ENCODE measurements at places on chromosomes 3 and 15. TPM values are rescaled to one million over a fixed set of nuclear protein-coding genes. Genes with fewer than 3 reads are reported as not detected.

GRCh38 chr3:12049675-12050074, 45.5 kb downstream of the SYN2 start:
- DNase-seq, result no peak

GRCh38 chr3:11784971-11785377, 61.7 kb downstream of the TAMM41 start:
- no peak for DNase-seq

DNA sequence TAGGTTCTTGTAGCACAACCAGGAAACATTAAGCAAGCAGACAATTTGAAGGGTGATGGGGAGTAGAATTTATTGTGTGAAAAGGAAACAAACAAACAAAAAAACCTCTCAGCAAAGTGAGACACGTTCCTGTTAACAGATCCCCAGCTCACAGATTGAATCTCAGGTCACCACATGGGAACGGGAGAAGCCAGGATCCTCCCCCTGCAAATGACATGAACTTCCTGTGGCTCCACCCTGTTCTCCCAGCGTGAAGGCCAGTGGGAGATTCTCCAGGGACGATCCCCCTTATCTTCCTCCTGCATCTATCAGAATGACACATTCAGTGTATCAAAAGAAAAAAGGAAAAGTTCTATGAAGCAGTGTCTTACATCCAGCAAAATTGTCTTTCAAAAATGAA, 1488.1 kb downstream of the OTOL1 start:
- DNase-seq, result no peak

HAPLN3 gene
- 22.4 TPM for total RNA-seq

DNA sequence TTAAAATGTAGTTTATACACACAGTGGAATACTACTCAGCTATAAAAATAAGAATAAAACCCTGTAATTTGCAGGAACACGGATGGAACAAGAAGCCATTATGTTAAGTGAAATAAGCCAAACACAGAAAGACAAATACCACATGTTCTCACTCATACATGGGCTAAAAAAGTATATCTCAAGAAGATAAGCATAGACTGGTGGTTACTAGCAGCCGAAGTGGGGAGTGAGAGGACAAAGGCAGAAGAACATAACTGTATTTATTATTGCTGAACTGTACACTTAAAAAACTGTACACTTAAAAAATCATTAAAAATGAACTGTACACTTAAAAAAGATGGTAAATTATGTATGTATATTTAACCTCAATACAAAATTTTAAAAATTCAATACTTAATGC, 11.0 kb downstream of the UBE3A start:
- no peak for DNase-seq

DNA sequence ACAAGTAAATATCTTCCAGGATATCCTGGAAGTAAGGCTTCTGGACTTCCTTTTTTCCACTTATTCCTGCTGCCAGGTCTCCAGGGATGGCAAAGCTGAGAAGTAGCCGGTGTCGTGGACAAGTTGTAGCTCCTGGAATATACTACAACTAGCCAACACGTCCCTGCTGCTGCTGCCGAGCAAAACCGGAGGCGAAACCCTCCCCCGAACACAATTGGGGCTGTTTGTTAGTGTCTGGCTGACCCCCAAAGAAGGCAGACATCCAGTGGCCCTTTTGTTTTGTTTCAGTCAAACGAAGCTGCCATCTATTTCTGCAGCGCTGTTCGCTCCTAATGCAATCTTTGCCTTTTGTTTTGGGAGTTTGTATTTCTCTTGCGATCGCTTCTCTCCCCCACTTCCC, 45.3 kb upstream of the EIF5A2 start:
- DNase-seq, result no peak

TRIM71 gene
- not detected for total RNA-seq

- no peak for DNase-seq
Observed at GRCh38 chr3:5055357-5056110, 66.6 kb upstream of the ARL8B start.

DNA sequence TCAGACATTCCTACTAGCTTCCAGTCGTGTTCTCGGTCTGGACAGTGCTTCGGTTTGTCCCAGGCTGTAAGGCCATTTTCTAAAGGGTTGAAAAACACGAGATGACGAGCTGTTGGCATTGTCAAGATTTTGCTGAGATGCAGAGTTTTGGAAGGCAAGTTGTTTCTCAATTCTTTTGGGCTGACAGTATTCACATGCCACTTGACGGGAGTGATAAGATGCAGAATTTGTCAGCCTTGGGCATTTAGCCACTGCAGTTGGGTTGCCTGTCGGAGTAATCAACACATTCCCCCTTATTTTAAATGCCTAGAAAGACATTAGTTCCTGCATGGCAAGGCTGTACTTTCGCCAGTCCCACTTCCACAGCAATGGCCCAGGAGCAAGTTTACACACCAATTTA, 245.2 kb downstream of the NR1D2 start:
- DNase-seq, result no peak

XRN1 gene
- 30.9 TPM for total RNA-seq

DNA sequence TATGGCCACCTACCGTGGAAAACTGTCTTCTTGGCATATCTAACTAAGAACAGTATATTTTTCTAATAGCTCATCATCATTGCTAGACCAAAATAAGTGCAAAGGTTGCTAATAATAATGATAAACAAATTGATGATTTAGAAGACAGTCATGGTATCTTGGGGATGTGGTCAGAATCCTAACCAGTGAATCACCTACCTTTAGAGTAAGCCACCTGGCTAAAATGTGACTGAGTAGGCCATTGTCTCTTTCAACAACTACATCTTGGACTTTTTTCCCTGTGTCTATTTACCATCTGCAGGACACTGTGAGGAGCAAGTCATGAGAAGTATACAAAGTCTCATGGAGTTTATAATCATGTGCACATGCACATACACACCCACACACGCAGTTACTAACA, 273.5 kb upstream of the SEMA6D start:
- no peak for DNase-seq

RNF7 gene
- total RNA-seq, result 184 TPM

ATP13A5 gene
- total RNA-seq, result not detected

DNA sequence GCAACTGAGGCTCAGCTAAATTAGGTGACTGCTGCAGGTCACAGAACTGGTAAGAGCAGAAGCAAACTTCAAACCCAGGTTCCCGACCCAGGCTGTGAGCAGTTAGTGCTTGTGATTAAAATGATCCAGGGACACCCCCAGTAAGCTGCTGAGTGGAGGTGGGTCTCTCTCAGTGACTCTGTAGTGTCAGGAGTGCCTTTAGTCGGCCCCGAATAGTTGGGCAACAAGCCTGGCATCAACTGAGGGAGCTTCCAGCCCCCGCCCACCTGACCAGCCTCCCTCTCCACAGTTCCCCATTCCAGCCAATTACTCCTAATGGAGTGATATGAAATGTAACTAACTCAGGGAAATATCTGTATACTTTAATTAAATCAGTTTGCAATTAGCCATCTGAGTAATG, 168.0 kb upstream of the SMAD3 start:
- DNase-seq, result no peak

GRCh38 chr3:107775974-107776373, 253.2 kb downstream of the BBX start:
- no peak for DNase-seq

CRYBG3 gene
- total RNA-seq, result 14.8 TPM

- DNase-seq, result no peak
Observed at GRCh38 chr15:84601555-84601838, 688 bp downstream of the ZSCAN2 start.

DNA sequence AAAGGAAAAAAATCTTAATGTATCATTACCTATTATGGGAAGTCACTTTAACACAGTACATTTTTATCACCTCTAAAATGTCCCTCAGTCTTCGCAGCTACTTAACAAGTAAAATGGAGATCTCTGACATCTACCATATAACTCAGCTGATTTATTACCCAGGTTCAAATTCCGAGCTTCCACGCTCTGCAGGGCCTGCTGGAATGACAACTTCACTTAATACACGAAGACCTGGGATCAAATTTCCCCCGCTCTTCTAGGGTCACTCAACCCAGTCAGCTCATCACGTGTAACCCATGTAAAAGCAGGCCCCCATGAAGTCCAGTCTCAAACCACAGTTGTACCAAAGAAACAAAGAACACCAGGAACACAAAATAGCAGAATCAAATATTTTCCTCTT, 44.2 kb upstream of the ACP3 start:
- DNase-seq, result no peak

- no peak for DNase-seq
Observed at GRCh38 chr3:159616234-159616825, 372.3 kb upstream of the IL12A start.

DNA sequence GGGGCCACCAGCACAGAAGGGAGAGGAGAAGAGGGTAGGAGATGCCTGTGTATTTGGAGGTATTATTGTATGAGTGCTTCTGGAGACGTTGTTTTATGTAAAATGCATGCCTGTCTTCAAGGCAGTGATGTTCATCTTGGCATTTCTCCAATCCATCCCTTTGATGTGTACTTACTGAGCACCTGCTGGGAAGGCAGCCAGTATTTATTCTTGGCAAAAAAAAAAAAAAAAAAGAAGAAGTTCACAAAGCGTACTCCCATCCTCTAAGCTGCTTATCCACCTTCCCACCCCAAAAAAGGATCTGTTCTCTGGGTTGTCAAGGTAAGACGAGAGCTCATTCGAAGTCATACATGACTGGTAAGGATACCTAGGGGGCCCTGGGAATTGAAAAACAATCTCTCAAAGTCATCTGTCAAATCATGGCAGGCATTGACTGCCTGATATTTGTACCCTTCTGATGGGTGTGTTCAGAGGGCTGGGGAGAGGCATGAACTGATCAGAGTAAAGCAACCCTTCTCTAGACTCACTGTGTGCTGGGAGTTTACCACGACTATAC, 30.0 kb upstream of the SLC6A1 start:
- no peak for DNase-seq

Measured in glomerular endothelial cell (primary cell).